ENCODE measurements at places on chromosomes 1 and 21. TPM values are rescaled to one million over a fixed set of nuclear protein-coding genes. Genes with fewer than 3 reads are reported as not detected.

IFI44 gene
- 6.7 TPM for total RNA-seq

MAN1C1 gene
- total RNA-seq: 22.8 TPM

- H3K36me3 ChIP-seq: no peaks in the 10 kb centered on the region
- no peak overlapping the region for H3K27ac ChIP-seq
- peaks cover 11% of the 10 kb centered on the region for H3K4me1 ChIP-seq
- no peaks in the 10 kb centered on the region for H3K27me3 ChIP-seq
- no peak for DNase-seq
Measured at GRCh38 chr1:96465441-96465840, 256.1 kb upstream of the PTBP2 start.

GRCh38 chr1:74010206-74010605 is 187.8 kb downstream of the LRRIQ3 start:
- H3K27me3 ChIP-seq: no peaks in the 10 kb centered on the region
- H3K4me1 ChIP-seq: no peaks in the 10 kb centered on the region
- no peaks in the 10 kb centered on the region for H3K36me3 ChIP-seq
- no peak overlapping the region for H3K4me3 ChIP-seq
- H3K27ac ChIP-seq: no peak overlapping the region
- DNase-seq: no peak

CD48 gene
- 2.2 TPM for total RNA-seq

- DNase-seq: no peak
- H3K4me1 ChIP-seq: peaks cover 14% of the 10 kb centered on the region
- no peaks in the 10 kb centered on the region for H3K27me3 ChIP-seq
Measured at GRCh38 chr1:59007820-59008598, 224.2 kb upstream of the JUN start.

C1orf50 gene
- 3.4 TPM for total RNA-seq

ARHGAP29 gene
- 20.8 TPM for total RNA-seq

- no peak overlapping the region for H3K4me3 ChIP-seq
- H3K27ac ChIP-seq: peak overlapping the region; percentile 8
- no peaks in the 10 kb centered on the region for H3K36me3 ChIP-seq
- no peak for DNase-seq
Measured at GRCh38 chr1:66266756-66267155, 267.2 kb upstream of the SGIP1 start.

FLG2 gene
- not detected for total RNA-seq

DNA sequence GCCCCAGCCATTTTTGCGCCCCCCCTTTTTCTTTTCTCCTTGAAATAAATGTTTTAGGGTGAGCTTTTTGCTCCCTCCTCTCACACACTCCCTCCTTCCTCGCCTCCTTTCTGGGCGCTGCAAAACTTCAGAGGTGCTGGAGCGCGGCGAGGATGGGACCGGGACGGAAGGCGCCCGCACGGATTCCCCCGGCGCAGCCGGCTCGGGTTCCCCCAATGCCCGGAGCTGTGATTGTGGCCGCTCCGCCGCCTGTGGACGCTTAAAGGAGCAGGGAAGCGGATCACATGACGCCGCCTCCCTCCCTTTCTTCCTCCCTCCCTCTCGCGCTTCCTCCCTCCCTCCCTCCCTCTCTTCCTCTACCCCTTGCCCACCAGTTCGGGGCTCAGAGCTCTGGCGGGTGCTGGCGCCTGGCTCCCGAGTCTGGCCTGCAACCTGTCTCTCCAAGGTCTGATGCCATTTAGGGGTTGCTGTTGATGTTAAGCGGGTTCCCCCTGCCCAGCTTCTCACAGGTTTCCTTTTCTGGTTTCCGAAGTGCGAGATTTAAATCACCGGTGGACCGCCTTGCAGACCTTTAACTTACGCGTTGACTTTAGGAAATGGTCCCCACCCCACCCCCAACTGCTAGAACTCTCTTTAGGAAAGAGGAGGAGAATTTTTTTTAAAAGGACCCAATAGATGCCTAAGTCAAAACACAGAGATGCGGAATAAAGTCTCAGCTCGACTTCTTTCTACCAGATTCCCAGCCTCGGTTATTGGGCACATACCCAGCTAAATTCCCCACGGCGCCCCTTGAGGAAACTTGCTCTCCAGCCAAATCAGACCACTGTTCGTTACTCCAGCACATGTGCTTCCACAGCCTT is at the start of gene WLS:
TSS of gene WLS (minus strand) at position 235 of the 860 bp plus-strand sequence. CDS start at position 11, 224 bp downstream.
- H3K36me3 ChIP-seq: no peaks in the 10 kb centered on the region
- peaks cover 41% of the 10 kb centered on the region for H3K4me1 ChIP-seq
- H3K4me3 ChIP-seq: peak within 1 kb of the TSS; percentile 81
- peak; percentile 93 for DNase-seq
- H3K27ac ChIP-seq: peak within 1 kb of the TSS; percentile 97
- no peaks in the 10 kb centered on the region for H3K27me3 ChIP-seq

DNA sequence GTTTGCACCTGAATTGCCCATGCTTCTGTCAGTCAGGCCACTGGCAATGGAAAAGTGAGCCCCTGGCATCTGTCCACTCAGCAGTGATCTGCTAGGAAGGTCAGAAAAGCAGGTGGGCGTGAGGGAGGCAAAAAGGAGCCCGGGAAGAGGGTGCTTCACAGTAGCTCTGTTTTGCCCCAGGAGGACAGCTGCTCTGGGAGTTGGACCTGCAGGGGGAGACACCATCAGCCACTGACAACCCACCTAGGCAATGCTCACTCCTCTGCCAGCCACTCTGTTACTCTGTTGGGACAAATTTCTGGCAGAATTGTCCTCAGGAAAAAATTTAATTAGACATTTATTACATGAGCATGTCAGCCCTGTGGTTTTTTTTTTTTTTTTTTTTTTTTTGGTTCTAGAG is 146.4 kb downstream of the LRIG2 start:
- H3K36me3 ChIP-seq: no peaks in the 10 kb centered on the region
- no peak for DNase-seq
- H3K4me3 ChIP-seq: no peak overlapping the region
- H3K27ac ChIP-seq: no peak overlapping the region
- H3K27me3 ChIP-seq: no peaks in the 10 kb centered on the region

NTNG1 gene
- total RNA-seq: 1.4 TPM

CRB1 gene
- 0.26 TPM for total RNA-seq

TDRD5 gene
- not detected for total RNA-seq

GRCh38 chr1:33055210-33056008 is 18.7 kb upstream of the AK2 start:
- no peaks in the 10 kb centered on the region for H3K27me3 ChIP-seq
- peak; percentile 93 for DNase-seq
- no peaks in the 10 kb centered on the region for H3K36me3 ChIP-seq

ATP1A4 gene
- total RNA-seq: not detected

Measured in esophagus muscularis mucosa (tissue), 4 donors.